ENCODE measurements at places on chromosomes 6 and 20.

- DNase-seq, result no peak
These were observed at the start of gene LAMA4 for GRCh38 chr6:112253841-112254816. TSS of gene LAMA4 (minus strand) at chr6:112254567. CDS start at chr6:112254150, 417 bp downstream.

- no peak for DNase-seq
These were observed 55.6 kb downstream of the SLX4IP start for GRCh38 chr20:10490706-10491105.

DNA sequence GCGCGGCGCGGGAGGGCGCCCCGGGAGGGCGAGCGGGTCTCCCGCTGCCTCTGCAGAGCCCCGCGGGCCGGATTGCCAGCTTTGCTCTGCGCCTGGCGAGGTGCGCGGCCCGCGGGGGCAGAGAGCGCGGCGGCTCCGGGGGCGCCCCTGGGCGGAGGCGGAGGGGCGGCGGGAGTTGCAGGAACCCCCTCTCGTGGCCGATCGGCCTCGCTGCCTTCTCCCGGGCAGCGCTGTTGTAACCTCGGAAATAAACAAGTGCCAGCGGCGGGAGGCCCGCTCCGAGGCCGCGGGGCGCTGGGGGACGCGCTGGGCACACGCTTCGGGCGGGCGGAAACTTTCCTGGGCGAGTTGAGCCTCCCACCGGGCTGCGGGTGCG is 1.2 kb downstream of the CDH4 start:
- no peak for DNase-seq

GRCh38 chr6:24931296-24931695 is 4.5 kb downstream of the RIPOR2 start:
- DNase-seq, result no peak

- no peak for DNase-seq
These were observed 216.7 kb upstream of the SLC35B3 start for GRCh38 chr6:8651998-8652397.

GRCh38 chr20:23125625-23126191 is 39.6 kb upstream of the CD93 start:
- DNase-seq, result no peak

DNA sequence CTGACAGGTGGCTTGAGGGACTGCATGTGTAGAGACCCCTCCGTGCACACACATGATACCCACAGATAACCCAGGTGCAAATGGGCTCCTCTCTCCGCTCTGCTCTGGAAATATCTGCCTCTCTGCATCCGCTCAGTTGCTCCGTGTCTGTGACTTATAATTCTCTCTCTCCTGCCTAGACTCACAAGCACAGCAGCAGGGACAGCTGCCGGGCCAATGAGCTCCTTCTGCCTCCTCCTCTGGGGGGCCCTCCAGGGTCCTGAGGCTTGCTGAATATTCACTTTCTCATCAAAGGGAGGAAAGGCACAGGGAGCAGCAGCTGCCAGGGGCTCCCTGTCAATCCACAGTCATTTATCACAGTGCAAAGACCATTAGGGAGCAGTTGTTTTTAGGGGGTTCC is 24.1 kb downstream of the LRFN2 start:
- no peak for DNase-seq

GRCh38 chr6:71324194-71324785 is 35.7 kb downstream of the OGFRL1 start:
- DNase-seq, result no peak

GRCh38 chr20:23156842-23157423 is 70.8 kb upstream of the CD93 start:
- no peak for DNase-seq

DNA sequence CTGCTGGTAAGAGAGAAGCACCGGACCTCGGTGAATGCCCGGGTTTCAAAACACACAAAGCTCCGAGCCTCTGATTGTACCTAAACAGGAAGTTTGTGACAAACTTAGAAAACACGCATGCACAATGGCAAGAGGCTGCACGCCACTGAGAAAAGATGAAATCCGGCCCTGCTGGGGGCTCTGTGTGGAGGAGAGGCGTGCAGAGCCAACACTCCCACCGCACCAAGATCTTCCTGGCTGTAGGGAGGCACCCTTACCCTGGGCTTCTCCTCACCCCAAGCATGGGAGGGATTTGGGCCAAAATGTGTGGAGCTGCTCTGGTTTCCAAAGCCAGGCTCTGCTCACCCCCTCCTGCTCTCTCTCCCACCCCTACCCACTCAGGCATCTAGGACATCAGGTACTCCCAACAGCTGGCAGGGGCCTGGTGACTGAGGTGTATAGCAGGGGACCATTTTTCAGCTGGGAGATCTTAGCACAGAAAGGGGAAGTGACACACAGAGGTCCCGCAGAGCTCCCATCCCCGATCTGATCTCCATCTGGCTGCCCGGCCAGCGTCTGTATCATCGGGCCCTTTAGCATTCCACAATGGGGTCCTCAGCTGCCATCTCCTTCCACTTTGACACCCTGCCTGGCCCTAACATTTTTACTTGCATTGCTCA is 84.2 kb downstream of the TRERF1 start:
- no peak for DNase-seq
